ENCODE measurements at places on chromosomes 1 and 21. TPM values are rescaled to one million over a fixed set of nuclear protein-coding genes. Genes with fewer than 3 reads are reported as not detected.
A peak's percentile ranks its signal among the peaks of the same experiment; 100 is the strongest.

IL20 gene
- not detected for polyA plus RNA-seq

- DNase-seq: no peak
Measured at GRCh38 chr1:173888749-173889148, 20.6 kb downstream of the ZBTB37 start.

PLA2G2D gene
- polyA plus RNA-seq: not detected

S100A7A gene
- polyA plus RNA-seq: not detected

- no peak for DNase-seq
Measured at GRCh38 chr1:26353976-26354820, at the start of gene CRYBG2. TSS of gene CRYBG2 (minus strand) at chr1:26354130. CDS start at chr1:26346657, 7,473 bp downstream.

- DNase-seq: no peak
Measured at GRCh38 chr21:44714905-44715304, 3.5 kb upstream of the TSPEAR start.

DNA sequence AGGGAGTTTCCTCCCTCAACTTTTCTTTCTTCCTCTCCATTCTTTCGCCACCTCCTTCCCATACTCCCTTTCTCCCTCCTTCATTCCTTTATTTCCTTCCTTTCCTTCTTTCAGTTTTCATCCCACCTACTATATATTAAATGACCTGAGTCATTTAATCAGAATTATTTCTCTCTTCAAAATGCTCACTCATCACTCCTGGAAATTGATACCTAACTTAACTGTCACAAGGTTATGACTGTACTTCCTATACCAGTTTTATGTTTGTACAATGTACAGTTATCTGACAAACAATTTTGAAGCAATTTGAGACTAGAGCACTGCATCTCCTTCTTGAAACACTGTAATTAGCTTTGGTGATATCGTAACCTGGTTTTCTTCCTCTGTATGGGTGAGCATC lies 41.4 kb downstream of the NEXN start:
- DNase-seq: no peak

WNT9A gene
- 1.2 TPM for polyA plus RNA-seq

- no peak for DNase-seq
Measured at GRCh38 chr1:227357927-227358302, 39.6 kb upstream of the CDC42BPA start.

KCNK2 gene
- polyA plus RNA-seq: 0.07 TPM

PLPPR4 gene
- not detected for polyA plus RNA-seq

GRCh38 chr21:40803101-40803500 lies 43.9 kb downstream of the DSCAM start:
- DNase-seq: no peak

DNA sequence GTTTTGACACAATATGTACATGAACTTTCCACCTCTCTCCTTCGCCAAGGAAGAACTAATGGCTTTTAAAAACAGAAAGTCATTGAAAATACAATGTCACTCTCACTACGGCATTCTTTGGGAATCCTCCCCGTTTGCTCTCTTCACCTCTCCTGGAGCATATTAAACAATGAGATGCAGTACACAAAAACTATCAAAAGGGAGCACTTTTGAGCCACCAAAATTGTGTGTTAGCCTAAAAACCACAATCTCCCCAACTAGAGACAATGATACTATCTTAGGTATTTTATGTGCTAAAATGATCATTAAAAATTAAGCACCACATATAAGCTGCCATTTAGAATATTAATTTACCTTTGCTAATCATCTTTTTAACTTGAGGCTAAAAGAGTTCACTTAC lies 425.5 kb downstream of the KCTD3 start:
- DNase-seq: peak; percentile 2

GRCh38 chr1:157442065-157442464 lies 110.2 kb downstream of the FCRL5 start:
- DNase-seq: no peak

DNA sequence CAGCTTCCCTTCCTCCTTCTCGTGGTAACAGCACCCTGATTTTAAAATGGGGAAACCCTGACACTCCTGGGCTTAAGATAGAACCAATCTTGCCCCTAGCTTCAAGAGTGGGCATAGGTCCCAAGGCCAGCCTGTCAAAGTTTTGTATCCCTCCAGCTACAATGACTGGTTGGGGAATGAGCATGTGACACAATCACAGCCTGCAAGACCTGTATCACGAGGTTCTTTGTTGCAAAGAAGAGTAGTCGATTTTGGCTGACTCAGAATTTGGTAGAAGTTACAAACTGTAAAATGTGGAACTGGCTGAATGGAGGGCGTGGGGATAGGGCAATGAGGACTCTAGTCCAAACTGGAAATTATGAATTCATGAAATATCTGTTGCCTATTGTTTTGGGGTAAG lies 18.7 kb downstream of the CTSK start:
- DNase-seq: no peak

NPR1 gene
- polyA plus RNA-seq: 0.96 TPM

- DNase-seq: no peak
Measured at GRCh38 chr1:202179828-202180750, 13.5 kb upstream of the LGR6 start.

DNA sequence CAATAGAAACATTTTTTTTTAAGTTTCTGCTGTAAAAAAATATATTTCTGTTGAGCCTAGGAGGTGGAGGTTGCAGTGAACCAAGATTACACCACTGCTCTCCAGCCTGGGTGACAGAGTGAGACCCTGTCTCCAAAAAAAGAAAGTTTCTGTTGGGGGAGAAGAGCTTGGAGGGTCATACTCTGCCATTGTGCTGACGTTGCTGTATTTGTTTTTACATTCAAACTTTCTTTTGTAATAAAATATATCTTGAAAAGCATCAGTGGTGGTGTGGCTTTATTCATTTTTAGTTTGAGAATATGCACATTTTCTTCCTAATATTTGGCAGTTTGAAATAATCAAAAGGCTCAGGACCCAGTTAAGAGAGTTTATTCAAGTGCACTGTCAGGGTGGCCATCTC lies 64.6 kb downstream of the URB2 start:
- no peak for DNase-seq

DNA sequence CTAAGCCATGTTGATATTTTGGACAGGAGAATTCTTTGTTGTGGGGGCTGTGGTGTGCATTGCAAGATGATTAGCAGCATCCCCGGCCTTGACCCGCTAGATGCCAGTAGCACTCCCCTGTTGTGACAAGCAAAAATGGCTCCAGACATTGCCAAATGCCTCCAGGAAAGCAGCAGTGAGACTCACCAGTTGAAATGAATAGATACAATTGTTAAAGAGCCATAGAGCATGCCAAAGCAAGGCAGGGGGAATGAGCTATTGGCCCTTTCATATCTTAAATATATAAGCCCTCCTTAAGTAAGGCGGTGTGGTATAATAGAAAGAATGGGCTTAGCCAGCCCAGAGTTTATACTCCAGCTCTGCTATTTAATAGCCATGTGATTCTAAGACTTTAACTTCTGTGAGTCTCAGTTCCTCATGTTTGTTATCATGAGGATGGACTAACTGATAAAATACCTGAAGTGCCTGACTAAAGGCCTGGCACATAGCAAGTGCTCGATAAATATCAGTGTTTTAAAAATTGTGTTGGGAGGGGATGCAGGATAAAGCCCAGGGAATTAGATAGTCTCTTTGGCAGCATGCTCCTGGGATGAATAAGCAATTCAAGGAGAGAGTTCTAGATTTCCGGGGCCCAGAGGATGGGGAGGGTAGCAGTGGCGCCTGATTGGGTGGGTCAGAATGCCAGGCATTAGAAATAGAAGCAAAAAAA lies 21.1 kb upstream of the RGS4 start:
- no peak for DNase-seq

GRCh38 chr1:238377280-238377919 lies 486.7 kb upstream of the ZP4 start:
- no peak for DNase-seq

- peak; percentile 12 for DNase-seq
Measured at GRCh38 chr1:1678581-1679380, 13.8 kb downstream of the SLC35E2B start.

CASQ2 gene
- not detected for polyA plus RNA-seq

TDRD5 gene
- polyA plus RNA-seq: 0.29 TPM

SLC9A1 gene
- polyA plus RNA-seq: 7.5 TPM

- no peak for DNase-seq
Measured at GRCh38 chr1:53375440-53375839, 47.6 kb upstream of the LRP8 start.

OR2M3 gene
- not detected for polyA plus RNA-seq

GRCh38 chr1:212104586-212105325 lies 69.2 kb downstream of the DTL start:
- no peak for DNase-seq

DNA sequence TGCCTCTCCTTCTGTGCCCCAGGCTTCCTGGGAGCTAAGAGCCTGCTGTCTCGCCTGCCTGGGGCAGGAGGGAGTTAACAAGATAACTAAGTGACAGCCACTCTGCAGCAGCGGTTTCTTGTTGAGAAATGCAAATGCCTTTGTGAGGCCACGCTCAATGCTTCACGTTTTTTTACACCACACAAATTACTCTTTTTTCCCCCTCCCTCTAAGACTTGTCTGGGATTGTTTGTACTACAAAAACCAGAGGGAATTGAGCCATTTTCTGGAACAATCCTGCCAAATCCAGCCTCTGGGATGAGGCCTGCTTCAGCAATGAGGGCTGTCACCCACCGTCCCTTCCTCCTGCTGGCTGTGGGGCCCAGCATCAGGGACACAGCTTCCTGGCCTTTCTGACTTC lies 119.6 kb downstream of the ACTL8 start:
- no peak for DNase-seq

GRCh38 chr1:223312705-223313414 lies 51.1 kb downstream of the SUSD4 start:
- DNase-seq: no peak

RYR2 gene
- polyA plus RNA-seq: not detected

DNA sequence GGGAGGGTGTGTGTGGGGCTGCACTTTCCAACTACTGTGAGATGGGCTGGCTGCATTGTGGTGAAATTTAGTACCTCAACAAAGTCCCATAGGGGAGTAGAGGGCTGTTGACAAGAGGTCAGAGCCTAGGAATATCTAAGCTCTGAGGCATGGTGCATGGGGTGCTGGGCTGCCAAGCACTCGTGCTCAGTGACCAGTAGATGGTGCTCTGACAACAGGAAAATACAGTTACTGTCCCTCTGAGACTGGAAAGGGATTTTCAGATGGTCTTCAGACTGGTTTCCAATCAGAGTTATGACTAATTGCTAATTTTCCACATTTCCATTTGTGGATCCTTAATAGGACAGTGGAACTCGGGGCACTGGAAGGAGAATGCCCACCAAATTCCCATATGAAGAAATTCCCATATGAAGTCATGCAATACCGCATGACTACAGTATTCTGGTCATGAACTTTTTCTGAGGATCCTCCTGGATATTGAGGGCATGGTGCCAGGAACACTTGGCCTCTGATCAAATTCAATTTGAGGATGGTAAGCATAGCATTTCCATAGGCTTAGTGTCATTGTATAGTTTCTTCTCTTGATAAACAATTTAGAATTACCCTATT lies 4.1 kb upstream of the CACNA1E start:
- peak; percentile 67 for DNase-seq

DNA sequence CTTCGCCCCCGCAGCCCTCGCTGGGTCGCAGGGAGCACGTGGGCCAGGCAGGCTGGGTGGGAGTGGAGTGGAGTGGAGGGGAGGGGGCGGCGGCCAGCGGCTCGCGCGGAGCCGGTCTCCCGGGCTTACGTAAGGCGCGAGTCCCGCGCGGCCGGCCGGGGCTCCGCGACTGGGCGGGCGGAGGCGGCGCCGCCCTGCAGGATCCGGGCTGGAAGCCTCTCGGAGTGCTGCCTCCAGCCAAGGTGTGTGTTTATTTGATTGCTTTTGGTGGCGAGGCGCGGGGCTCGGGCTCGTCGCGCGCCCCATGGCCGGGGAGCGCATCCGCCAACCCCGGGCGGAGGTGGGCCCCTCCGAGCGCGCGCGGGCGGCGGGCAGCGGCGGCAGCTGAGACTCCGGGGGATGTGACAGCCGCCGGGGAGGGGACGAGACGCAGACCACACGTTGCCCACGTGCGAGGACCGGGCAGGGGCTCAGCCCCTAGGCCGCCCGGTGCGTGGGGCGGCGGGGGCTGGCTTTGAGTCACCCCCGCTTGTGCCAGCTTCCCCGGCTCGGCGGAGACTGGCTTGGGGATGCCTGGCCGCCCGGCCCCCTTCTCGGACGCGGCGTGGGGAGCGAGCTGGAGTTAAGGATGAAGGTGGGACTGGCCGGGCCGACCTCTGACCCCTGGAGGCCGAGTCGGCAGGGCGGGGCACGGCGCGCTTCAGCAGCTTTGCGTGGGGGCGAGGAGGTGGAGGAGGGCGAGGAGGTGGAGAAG lies 402 bp upstream of the AK4 start:
- DNase-seq: peak; percentile 20

GRCh38 chr1:60832367-60832766 lies 250.0 kb upstream of the NFIA start:
- DNase-seq: no peak

DNA sequence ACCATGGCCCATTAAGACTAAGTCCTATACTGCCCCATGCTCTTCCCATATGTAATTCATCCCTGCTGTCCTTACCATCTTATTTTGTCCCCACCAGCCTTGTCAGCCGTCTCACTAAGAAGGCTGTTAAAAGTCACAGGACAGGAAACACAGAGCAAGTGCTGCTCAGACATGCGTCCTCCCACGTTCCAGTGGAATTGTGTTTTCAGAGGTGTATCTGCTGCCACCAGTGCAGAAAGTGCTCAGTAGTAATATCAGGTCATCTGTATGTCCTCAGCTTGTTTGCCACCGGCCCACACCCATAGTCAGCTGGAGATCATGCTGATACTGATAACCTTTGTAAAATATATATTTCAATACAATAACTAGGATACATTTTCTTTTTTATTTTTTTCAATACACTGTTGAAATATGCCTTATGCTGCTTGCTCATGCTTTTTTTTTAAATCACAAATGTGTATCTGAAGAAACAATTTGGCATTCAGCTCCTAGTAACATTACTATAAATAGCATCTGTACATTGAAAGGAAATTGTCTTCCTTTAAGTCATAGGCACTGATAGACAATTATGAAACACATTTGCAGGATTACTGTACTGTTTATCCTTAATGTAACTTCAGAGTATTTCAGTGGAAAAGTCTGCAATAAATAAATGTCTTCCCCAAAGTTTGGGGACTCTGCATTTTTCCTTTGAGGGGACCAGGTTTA lies 156.9 kb downstream of the EDEM3 start:
- DNase-seq: no peak

TSPEAR gene
- polyA plus RNA-seq: not detected

GRCh38 chr1:228811712-228812305 lies 76.5 kb downstream of the RHOU start:
- DNase-seq: no peak

C1orf115 gene
- 6.8 TPM for polyA plus RNA-seq

OR10J1 gene
- polyA plus RNA-seq: not detected

- no peak for DNase-seq
Measured at GRCh38 chr1:243982447-243983018, 68.5 kb upstream of the ZBTB18 start.

- DNase-seq: no peak
Measured at GRCh38 chr1:245310571-245311531, 156.1 kb downstream of the KIF26B start.

GRCh38 chr1:50181027-50181663 lies 72.4 kb downstream of the ELAVL4 start:
- no peak for DNase-seq
